ENCODE measurements at places on chromosomes 3 and 15.

DNA sequence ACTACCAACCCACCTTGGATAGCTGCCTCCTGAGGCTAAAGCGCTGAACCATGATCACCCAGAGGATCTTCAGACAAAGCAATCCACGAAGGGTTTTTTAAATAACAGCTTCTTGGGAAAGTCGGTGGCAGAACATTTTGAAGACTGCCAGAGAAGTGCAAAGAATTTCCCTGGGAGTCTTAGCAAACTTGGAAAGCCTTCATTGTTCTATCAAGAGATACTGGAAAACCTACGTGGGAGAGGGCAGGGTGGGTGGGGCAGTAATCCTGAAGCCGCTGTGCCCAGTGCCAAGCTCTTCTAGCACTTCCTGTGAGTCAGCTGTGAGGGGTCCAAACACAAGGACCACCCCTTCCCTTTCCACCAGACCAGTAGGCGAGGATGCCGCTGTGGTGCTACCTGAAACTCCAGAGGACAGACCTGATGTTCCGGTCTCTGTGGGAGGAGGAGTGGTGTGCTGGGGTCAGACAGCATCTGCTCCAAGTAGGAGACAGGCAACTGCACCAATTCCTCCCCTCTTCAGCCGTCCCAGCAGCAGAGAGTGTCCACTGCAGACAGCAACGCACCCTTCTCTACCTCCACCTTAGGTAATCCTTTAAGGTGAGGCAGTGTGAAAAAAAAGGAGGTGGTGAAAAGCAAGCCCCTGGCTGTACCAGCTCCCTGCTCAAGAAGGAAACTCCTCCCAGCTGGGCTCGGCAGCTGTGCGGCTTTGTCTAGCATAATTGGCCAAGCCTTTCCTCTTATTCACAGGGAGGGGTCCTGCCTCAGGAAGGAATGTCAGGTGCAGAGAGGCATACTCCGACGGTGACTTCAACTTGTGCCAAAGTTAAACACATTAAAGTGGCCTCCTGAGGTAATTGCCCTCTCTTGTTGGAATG is 99.0 kb downstream of the TMCC1 start:
- DNase-seq, result no peak

GRCh38 chr3:190605385-190605784 is 91.5 kb downstream of the IL1RAP start:
- no peak for DNase-seq

DNA sequence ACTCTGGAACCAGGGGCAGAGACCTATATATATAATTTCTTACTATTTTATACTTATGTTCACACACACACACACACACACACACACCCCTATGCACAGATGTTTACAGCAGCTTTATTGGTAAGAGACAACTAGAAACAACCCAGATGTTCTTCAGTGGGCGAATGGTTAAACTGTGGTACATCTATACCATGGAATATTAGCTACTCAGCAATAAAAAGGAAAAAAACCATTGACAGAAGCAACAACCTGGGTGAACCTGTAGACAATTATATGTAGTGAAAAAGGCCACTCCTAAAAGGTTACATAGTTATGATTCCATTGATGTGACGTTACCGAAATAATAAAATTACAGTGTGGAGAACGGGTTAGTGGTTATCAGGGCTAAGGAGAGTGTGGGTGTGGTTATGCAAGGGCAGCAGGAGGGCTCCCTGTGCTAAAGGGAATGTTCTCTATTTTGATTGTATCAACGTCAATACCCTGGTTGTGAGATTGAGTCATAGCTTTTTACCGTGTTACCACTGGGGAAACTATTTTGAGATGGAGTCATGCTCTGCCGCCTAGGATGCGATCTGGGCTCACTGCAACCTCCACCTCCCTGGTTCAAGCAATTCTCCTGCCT is 85.5 kb downstream of the FLNB start:
- DNase-seq, result peak; percentile 64

DNA sequence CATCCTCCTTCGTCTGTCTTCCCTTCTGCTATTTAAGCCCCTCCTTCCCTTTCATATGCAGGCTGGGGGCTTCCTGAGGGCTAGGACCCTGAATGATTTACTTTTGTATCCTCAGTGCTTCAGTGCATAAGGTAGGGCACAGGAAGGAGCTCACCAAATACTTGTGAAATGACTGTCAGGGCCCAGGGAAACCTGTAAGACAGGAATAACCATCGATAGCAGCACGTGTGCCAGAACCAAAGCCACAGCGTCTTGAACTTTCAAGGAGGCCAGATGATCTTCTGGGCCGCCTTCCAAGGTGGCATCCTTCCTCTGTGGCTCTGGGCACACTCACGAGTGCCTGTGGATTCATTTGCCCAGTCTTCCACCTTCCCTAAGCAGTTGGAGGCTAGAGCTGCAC is 3.9 kb downstream of the TMED3 start:
- no peak for DNase-seq

DNA sequence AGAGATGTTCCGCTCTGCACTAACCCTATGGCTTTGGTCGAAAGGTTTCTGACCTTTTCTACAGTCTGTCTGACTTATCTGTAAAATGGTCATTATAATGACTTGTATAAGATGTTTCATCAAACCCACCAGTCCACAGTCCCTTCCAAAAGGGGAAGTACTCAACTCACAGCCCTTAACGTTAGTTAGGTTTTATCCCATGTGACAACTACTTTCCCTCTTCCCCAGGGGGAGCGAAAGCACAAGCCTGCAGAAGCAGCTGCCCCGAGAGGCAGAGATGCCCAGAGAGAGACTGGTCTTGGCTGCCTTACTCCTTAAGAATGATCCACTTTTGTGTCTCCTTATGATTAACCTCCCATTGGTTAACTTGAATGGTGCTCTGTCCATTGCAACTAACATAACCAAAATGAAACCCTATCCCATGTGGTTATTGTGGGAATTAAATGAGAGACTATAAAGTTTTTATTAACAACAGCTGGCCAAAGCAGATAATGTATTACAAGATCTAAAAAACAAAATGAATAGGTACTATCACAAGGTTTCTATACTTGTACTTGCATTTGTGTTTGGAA is 6.4 kb downstream of the ASTE1 start:
- peak; percentile 72 for DNase-seq

DNA sequence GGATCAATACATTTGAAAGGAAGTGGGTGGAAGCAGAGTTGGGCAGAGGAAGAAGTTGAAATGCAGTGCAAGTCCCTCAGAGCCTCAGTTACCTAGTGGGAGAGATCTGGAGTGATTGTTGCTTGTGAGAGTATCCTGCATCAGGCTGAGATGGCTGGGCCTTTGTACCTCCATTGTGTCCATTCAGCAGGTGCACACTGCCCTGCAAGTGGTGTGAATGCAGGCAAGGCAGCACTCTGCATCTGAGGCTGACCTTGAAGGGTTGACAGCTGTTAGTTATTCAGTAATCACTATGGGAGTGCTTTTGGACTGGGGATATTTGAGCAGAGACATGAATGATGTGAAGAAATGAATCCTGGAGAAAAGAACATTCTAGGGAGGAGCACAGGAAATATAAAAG is 25.2 kb downstream of the ATP6V1A start:
- DNase-seq, result no peak

- no peak for DNase-seq
Measured at GRCh38 chr3:89395996-89396395, 288.6 kb downstream of the EPHA3 start.
